ENCODE measurements at places on chromosomes 5 and 9.

- DNase-seq, result no peak
Observed at GRCh38 chr9:87540444-87541105, 42.9 kb downstream of the DAPK1 start.

- no peak for DNase-seq
Observed at GRCh38 chr9:133513214-133514100, 11.3 kb downstream of the MYMK start.

DNA sequence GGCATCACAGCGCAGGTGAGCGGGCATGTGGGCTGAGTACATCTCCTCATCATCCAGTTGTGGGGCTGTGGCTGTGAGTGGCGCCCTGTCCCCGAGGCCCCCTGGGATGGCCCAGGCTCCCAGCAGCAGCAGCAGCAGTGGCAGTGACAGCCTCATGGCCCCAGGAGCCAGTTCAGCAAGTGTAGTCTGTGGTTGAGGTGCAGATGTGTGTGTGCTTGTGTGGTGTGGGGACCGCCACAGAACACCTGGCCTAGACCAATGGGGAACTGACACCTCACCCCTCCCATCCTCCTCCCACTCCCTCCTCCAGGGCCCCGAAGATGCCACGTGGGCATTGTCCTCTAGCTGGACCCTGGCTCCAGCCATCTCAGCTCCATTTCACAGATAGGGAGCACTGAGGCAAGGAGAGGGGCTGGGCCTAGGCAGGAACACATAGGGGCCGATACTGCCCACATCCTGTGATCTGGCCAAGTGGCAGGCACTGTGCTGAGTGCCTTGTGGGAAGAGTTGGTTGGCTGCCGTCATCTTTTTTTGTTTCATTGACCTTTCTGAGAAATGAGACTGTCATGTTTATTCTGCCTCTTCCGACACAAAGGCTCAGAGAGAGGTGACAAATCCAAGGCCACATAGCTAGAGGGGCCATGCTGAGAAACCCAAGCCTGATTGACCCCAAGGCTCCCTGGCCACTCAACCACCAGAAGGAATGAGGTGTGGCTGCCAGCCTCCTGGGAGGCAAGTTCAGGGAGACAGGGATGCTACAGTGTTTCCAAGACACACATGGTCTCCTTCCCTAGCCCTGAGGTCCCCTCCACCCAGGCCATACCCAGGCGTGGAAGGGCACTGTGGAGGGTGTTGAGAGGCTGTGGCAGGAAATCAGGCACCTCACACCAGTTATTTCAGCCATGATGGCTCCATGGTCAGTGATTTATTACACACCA lies at the start of gene MZB1:
Gene MZB1, minus strand, starts transcription at position 213 of the 938 bp plus-strand sequence. Its CDS starts 57 bp downstream, at position 156.
- no peak for DNase-seq

GRCh38 chr5:45793638-45794532 lies 97.7 kb upstream of the HCN1 start:
- no peak for DNase-seq

DNA sequence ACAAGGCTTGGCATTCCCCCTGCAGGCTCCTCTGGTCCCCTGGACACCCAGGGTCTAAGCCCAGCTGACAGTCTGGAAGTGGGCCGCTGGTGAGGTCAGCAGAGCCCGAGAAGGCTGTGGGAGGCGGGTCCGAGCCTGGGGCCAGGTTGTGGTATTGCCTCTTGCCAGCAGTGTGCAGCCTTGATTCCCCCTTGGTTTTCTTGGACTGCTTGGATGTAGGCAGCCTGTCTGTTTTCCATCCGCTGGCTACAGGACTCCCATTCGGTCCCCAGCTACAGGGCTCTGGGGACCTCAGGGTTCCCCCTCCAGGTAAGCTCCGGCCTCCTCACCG lies 1.6 kb downstream of the AIF1L start:
- DNase-seq, result no peak

- DNase-seq, result no peak
Observed at GRCh38 chr5:133112026-133112660, 60.3 kb downstream of the HSPA4 start.

DNA sequence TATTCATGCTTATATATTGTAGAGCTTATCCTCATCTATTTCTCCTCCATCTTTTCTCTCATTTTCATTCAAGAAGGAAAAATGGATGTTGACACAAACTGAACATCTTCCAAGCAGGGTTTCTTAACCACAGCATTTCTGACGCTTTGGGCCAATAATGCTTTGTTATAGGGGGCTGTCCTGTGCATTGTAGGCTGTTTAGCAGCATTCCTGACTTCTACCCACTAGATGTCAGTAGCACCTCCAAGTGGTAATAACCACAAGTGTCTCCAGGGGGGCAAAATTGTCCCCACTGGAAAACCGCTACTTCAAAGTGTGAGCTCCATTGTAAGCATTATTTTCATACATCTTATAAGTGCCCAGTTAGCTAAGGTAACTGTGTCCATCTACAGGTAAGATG lies 2.6 kb upstream of the TXNDC8 start:
- no peak for DNase-seq

DNA sequence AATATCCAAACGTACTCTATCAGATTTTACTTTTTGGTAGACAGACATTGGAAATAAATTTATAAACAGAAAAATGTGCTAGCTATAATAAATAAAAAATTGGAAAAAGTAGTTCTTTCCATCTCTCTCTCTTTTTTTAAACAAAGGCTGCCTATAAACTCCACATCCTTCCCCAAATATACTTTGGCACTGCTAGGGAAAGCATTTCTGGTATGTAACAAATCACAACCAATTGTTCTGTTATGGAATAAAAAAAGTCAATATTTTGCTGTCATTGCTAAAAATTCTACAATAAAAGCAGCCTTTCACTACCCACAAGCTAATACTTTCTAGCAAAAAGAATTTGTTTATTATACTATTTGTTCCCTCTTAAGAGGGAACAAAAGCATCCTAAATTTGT lies 169.2 kb upstream of the TARS1 start:
- DNase-seq, result no peak

- no peak for DNase-seq
Observed at GRCh38 chr9:100515578-100516494, 42.9 kb downstream of the TMEFF1 start.
